CD4-positive, alpha-beta T cell treated with Interleukin-4 for 1 hour (primary cell): ENCODE measurements at places on chromosomes 4 and X.
A peak's percentile ranks its signal among the peaks of the same experiment; 100 is the strongest.

- DNase-seq: peak; percentile 71
These were observed at the start of gene BEX5 for GRCh38 chrX:102155806-102156179. Gene BEX5, minus strand, starts transcription at chrX:102155977. Its CDS starts 1,712 bp downstream, at chrX:102154265.

- no peak for DNase-seq
These were observed 423 bp downstream of the CRMP1 start for GRCh38 chr4:5892323-5893003.

DNA sequence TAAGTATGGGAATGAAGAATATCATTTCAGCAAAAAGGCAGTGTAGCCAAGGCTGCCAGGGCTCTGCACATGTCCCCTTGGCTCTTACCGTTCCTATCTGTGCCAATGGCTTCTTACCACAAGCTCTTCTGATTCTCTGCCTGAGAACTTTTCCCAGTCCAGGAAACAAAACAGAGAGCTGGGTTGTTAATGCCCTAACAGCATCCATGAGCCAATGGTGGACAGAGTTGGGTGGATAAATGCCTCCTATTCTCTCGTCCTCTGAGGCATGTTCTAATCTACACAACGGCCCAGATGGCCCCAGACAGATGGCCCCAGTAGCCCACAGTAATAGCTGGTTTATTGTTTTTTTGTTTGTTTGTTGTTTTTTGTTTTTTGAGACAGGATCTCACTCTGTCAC, 28.0 kb downstream of the SCD5 start:
- DNase-seq: no peak

DNA sequence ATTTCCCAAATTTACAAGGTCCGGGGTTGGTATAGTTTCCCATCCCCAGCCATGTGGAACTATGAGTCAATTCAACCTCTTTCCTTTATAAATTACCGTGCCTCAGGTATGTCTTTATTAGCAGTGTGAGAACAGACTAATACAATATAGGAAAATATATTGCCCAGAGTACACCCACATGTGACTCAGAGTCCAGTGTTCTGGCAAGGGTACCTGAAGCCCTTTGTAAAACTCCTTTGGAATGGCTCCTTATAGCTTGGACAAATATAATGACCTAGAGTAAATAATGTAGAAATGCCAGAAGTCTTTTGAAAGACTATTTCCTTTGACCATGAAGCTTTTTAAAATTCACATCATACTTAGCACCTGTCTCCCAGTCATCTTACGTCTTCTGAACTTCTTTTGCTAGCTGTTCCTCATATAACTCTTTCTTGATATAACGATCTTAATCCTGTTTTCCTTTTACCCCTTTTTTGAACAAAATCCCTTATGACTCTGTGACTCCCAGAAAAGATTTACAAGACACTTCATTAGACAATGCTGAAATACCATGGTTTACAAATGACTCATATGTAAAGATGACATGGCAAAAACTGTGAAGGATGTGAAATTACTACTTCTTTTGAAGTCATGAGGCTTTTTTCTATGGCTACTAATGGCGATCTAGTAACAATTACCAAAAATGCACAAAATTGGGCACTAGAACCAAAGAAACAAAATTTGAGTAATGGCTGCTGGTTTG, 408.9 kb downstream of the NAP1L3 start:
- no peak for DNase-seq

DNA sequence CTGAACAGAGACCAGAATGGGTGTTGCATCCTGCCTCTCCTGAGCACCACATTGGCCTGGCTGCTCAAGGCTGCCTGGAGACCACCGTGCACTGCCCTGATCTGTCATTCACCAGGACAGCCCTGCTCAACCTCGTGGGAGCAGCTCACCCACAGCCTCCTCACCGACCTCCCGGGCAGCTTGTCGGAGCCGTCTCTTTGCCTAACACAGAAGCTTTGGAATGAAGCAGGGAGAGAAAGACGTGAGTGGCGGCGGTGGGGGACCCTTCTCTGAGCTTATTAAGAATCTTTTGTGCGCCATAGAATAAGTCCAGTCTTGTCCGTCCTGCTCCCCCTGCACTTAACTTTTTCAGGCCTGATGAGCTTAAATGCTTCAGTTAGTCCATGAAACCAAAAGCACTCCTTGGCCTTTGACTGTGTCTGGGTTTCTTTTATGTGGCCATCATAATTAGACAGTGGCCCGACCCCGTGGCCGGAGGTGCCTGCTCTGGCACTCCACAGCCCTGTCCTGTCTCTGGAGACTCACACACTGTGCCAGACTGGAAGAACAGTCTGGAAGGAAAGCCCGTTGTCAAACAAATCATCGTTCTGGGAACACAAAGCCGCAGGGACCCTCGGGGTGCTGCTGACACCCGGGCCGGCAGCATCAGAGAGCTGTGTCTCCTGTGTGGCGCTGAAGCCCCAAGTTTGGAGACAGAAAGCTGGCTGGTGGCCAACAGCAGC, 192.8 kb downstream of the BCOR start:
- no peak for DNase-seq

DNA sequence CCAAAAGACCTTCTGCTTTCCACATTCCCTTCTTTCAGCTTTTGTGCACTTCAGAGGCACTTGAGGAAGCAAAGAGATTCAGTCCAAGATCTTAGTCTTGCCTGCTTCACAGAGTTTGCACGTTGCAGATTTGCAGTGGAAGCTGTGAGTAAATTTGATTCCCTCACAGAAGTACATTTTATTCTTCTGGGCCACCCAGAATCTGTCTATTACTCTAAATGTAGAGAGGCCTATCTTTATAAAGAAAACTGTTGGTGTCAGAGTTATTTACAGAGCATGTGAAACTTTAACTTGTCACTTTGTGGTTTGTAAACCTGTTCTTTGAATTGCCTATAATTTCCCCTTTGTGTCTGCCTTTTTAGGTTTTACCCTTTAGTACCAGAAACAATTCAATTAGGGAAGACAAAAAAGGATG, 15.5 kb downstream of the SPRY1 start:
- no peak for DNase-seq
